ENCODE measurements at places on chromosomes 5 and 9.
A peak's percentile ranks its signal among the peaks of the same experiment; 100 is the strongest.

- DNase-seq, result no peak
Measured at GRCh38 chr9:126693428-126693944, 79.8 kb downstream of the LMX1B start.

DNA sequence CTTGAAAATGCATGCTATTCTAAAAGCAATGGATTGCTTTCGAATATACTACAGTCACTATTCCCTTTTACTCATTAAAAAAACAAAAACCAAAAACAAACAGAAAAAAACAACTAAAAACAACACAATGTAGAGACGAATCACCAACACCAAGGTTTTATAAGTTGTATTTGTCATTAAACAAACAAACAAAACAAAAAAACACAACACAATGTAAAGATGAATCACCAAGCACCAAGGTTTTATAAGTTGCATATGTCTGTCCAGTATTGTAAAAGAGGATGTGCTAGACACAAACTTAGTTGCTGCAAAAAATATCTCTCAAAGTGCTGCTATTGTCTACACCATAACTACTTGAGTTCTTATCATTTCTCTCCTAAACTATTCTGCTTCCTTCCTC lies 1269.2 kb downstream of the EFNA5 start:
- DNase-seq, result no peak

DNA sequence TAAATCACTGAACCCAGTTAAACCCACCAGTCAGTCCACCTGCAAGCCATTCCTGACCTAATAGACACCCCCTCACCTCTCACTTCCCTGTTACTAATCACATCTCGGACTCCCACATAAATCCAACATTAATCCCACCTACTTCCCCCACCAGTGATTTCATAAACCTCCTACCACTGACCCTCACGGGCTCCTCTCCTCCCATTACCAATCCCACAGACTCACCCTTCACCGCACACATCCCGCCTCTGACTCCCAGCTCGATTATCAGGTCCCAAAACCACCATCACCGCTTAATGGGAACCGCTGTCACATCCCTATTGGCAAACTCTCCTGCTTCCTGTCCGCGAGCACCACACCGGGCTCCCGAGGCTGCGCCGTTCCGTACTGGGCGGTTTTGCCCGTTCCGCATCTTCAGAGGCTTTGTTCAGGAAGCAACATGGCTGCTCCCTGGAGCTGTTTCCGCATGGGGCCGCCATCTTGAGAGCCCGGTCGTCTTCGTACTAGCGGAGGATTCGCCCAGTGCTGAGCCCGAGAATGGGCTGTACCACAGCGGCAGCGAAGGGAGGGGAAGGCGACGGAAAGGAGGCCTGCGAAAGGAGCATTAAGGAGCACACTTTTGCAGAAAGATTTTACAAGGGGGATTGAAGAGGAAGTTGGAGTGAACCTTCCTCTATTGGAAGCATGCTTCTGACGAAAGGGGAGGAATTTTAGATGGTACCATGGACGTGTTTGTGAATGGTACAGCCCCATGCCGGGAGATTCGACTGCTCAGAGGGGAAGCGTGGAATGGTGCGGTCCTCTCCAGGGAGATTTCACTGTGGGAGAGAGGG lies at the start of gene ZNF300:
ZNF300 (minus strand) TSS at position 502 of the 833 bp plus-strand sequence. CDS start 1,825 bp downstream, outside the sequence.
- peak; percentile 15 for DNase-seq

DNA sequence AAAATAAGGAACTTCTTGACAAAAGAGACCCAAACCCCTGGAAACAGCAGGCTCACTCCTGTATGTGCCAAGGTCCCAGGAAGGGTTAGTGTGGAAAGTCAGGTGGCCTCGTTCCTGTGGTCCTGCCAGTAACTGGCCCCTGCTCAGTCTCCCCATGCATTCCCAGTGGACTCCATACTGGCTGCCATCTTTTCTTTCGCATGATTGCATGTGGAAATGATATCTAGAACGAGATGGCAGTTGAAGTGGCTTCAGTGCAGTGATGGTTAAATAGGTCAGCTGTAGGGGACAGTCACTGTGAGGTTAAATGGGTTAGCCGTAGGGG lies 30.4 kb downstream of the AHRR start:
- no peak for DNase-seq

GRCh38 chr5:134626369-134627014 lies 6.1 kb downstream of the SAR1B start:
- no peak for DNase-seq

DNA sequence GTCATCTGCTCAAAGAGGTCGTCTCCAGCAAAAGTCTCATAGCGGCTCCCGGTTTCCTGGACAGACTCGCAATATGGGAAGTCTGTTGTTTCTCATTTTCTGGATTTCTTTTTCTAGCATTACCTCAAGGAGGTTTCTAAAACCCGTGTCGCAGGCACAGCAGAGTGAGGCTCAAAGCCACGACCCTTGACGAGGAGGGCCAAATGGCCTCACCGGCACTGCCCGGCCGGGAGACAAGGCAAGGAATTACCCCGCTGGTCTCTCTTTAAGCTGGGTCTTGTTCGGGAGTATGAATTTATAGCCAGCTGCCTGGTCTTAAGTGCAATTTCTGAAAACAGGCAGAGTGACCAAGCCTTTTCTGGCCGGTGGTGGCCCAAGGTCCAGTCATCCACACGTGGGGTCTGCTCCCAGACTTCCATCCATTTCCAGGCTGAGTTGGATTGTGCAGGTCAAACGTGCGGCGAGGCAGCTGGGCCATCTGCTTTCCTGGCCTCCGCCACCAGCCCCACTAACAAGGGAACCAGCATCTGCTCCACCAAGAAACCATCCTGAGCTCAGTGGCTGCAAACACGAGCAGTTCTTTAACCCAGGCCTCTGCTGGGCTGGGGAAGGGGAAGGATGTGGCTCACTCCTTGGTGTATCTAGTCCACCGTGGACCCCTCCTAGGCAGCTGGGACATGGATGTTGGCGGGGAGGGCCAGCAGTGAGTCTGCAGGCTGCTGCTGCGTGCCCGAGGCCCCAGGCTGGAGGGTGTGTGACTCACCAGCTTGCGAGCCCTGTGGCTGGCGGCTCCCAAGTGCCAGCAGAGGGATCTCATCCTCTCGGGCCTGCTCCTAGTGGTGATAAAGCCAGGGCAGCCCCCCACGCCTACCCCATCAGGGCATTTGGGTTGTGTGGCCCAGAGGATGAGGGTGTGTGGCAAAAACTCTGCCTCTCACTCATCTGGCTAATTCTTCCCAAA lies 55.6 kb upstream of the COL5A1 start:
- no peak for DNase-seq
